ENCODE measurements at places on chromosomes 13 and 19. TPM values are rescaled to one million over a fixed set of nuclear protein-coding genes. Genes with fewer than 3 reads are reported as not detected.

ZNF66 gene
- total RNA-seq: 3.7 TPM

ANKRD27 gene
- total RNA-seq: 43.2 TPM

ENOX1 gene
- total RNA-seq: 13.2 TPM

ZNF880 gene
- total RNA-seq: 30.3 TPM

ZNF566 gene
- total RNA-seq: 7.3 TPM

PCDH20 gene
- total RNA-seq: 10.4 TPM
